Activated naive CD8-positive, alpha-beta T cell treated with anti-CD3 and anti-CD28 coated beads for 36 hours (primary cell): ENCODE measurements at places on chromosomes 11 and 22. TPM values are rescaled to one million over a fixed set of nuclear protein-coding genes. Genes with fewer than 3 reads are reported as not detected.

DNA sequence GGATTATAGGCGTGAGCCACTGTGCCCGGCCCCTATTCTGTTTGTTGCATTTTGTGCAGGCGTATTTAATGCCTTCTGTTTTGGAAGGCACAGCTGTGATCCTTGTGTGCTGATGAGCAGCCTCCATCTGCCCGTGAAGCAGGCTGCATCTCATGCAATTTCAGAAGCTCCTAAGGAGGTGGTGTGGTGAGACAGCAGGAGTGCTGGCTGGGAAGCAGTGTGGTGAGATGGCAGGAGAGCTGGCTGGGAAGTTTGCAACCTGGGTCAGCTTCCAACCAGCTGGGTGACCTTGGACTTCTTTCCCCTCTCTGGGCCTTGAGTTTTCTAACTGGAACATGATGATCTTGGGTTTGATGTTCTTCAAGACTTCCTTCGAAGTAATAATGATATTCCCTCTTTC lies 525.1 kb downstream of the TBC1D22A start:
- no peak for DNase-seq

- no peak for DNase-seq
Observed at GRCh38 chr22:27674261-27674923, 127.2 kb downstream of the MN1 start.

DNA sequence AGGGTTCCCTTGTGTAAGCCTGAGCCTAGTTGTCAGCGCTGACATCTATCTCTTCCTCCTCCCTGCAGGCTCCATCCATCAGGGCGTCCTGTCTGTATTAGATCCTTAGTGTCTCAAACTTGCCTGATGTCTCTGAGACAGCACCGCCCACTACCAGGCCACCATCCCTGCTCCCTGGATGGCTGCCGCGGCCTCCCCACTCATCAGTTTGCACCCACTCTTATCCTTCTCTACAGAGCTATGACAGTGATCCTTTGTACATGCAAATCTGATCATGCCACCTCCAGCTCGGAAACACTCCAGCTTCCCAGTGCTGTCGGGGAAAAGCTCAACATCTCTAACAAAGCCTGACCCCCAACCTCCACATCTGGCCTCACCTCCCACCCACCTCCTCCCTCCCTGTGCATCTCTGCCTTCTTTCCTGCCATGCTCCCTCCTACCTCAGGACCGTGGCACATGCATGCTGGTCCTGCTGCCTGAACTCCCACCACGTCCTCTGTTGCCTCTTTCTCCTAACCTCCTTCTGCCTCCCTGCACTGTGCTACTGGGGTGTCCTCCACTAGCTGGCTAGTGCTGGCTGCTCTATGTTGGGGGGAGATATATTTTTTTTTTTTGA lies 61.6 kb upstream of the EIF3D start:
- DNase-seq: no peak

DNA sequence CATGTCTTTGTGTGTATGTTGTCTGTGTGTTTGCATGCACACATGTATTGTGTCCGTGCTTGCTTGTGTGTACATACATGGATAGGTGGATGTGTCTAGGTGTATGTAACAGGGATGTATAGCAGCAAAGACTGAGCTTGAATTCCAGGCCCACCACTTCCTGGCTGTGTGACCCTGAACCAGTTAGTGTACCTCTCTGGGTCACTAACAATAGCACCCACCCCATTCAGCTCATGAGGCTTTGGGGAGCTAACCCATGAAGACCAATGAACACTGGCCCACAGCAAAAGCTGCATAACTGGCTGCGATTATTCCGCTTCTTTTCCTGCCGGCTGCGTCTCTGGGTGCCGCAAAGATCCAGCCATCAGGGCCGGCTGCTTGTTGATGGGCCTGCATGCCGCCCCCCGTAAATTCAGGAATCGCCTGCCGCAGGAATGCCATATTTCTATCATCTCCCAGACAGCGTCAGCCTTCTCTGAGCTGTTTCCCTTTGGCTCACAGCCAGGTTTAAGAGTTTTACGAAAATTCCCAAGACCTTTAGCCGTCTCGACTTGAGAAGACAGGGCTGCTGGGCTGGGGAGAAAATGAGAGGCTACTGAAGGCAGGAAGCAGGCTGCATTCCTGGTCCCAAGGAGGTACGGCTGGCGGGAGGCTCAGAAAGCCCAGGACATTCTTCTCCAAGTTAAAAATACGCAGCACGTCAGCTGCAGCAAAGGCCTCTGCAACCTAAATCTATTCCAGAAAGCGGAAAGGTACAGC lies 224.6 kb downstream of the MN1 start:
- no peak for DNase-seq

DNA sequence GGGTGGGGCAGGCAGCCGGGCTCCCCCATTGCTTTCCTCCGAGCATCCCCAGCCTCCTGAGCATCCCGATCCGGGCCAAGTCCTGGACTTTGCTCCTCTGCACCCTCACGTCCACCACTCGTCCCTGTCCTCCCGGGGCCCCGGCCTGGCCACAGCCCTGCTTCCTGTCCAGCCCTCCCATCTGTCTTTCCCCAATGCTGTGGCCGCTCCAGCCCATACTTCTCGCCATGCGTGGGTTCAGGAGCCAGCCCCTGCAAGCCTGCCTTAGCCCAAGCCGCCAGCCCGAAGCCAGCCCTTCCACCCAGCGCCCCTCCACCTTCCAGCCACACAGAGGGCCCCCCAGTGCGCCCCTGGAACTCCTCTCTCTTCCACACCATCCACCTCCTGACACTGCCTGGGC lies 23.8 kb downstream of the MRPL23 start:
- DNase-seq: no peak

GRCh38 chr22:48346911-48347310 lies 1480.8 kb downstream of the BRD1 start:
- no peak for DNase-seq

DNA sequence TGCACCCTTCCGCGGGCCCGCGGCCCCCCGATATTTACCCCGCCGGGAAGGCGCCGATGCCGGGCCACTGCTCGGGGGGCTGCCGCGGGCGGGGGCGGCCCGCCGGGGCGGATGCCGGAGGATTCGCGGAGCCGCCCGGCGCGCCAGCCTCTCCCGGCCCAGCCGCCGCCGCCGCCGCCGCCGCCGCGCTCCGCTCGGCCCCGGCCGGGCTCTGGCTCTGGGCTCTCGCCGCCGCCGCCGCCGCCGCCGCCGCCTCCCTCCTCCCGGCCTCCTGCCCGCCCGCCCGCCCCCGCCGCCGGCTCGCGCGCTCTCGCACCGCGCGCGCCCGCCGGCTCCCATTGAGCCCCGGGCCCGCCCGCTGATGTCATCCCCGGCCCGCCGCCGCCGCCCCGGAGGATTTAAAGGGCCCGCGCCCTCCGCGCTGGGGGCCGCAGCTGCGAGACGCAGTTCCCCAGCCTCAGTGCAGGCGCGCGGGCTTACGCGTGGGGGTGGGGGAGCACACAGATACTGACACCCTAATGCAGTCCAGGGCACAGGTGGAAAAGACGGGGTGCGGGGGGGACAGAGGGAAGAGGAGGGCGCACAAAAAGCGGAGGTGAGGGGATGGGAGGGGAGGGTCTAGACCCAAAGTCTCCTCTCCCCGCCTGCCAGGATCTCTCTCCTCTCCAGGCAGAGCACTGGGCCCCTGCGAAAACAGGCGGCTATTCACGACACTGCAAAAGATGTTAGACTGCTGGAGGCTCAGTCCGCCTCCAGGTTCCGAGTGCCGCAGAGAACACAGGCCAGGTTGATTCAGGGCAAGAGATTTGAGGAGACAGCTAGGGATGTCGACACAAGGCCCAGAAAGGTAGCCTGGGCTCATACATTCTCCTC lies at the start of gene CSNK1E:
Gene CSNK1E, minus strand, starts transcription at position 312 of the 873 bp plus-strand sequence. CDS start 3,276 bp downstream, outside the sequence.
- peak; percentile 75 for DNase-seq

- DNase-seq: no peak
Observed at GRCh38 chr11:77967753-77968152, 26.7 kb downstream of the INTS4 start.

GRCh38 chr22:48710410-48710809 lies 1117.3 kb downstream of the BRD1 start:
- DNase-seq: no peak

GRCh38 chr11:22302368-22302767 lies 35.8 kb upstream of the SLC17A6 start:
- no peak for DNase-seq

Gene PI4KA
- total RNA-seq: 49.3 TPM

Gene LRRC10B
- total RNA-seq: not detected

Gene COA4
- 118 TPM for total RNA-seq

Gene GPHA2
- not detected for total RNA-seq

Gene C11orf42
- total RNA-seq: not detected

Gene PATE2
- total RNA-seq: not detected

Gene SLCO2B1
- total RNA-seq: not detected

Gene NOL12
- total RNA-seq: 50.0 TPM
